ENCODE measurements at places on chromosomes 1 and 21.

DNA sequence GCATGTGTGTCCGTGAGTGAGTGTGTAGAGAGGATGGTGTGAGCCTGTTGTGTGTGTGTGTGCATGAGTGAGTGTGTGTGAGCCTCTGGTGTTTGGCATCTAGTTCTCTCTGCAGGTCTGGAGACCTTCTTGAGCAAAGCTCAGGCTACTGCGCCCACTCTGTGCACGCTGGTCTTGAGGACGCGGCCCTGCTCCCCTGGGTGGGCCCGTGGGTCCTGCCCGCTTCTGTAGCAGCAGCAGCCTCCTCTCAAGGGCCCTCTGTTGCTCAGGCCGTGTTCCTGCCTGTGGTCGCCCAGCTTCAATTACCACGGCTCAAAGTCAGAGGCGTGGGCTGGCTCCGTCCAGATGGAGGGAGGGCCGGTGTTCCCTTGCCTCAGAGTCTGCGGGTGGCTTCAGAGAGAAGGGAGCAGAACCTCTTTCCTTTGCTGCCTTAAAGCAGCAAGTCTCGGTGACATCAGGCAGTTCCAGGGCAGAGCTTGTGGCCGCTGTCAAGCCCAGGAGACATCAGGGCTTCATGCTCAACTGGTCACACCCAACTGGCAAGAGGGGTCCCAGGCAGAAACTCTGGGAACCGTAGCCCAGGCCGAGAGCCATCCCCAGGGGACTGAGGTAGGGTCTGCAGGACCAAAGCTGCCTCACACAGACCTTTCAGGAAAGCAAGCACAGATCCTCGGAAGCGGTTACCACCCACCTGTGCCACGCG, 270.6 kb upstream of the VAMP3 start:
- DNase-seq: no peak

- DNase-seq: no peak
These were observed 75.7 kb downstream of the ZC3H11B start for GRCh38 chr1:219537223-219537631.

- no peak for DNase-seq
These were observed 187.8 kb downstream of the COQ8A start for GRCh38 chr1:227127891-227128290.

DNA sequence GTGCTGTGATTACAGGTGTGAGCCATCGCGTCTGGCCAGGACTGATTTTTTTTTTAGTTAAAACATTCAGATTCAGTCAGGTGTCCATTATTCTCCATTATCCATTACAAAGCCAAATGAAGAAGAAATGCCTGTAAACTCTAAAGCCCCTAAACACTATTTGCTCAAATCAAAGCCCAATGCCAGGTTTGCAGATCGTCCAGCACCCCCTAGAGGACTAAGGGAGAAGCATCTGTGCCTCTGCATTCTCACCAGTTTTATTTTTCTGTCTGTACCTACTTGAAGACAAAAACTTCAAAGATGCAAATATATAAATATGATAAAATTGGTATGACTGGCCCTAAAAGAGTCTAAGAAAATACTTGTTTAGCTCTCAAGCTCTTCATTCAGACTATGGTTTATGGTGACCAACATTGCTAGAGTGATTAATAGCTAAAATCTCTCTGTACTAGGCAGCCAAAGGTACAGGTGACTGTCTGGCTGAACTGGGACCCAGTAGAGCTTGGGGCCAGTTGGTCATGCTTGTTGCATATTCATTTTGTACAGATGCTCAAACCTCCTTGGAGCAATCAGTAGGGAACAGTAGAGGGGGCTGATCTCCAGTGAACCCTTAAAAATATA, 138.4 kb downstream of the SYT2 start:
- no peak for DNase-seq

DNA sequence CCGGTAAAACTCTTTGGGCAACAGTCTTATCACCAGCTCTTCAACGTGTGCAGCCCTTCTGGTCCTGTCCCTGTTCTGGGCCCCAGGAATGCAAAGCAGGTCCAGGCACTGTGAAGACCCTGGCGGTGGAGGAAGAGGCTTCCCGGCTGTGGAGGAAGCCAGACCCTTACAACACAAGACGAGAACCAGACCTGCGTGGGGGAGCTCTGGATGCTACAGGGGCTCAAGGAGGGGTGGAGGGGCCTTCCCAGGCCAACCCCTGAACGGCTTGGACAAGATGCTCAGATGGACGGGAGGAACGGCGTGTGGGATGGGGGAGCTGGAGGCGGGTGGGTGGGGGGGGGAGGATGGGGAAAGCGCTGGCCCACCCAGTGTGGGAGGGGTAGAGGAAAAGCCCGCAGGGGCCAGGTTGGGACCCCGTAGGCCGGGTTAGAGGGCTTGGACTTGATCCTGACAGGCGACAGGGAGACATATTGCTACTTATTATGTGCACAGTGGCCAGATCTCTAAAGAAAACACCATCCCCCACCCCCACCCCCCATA, 5.1 kb upstream of the OLIG2 start:
- DNase-seq: no peak

DNA sequence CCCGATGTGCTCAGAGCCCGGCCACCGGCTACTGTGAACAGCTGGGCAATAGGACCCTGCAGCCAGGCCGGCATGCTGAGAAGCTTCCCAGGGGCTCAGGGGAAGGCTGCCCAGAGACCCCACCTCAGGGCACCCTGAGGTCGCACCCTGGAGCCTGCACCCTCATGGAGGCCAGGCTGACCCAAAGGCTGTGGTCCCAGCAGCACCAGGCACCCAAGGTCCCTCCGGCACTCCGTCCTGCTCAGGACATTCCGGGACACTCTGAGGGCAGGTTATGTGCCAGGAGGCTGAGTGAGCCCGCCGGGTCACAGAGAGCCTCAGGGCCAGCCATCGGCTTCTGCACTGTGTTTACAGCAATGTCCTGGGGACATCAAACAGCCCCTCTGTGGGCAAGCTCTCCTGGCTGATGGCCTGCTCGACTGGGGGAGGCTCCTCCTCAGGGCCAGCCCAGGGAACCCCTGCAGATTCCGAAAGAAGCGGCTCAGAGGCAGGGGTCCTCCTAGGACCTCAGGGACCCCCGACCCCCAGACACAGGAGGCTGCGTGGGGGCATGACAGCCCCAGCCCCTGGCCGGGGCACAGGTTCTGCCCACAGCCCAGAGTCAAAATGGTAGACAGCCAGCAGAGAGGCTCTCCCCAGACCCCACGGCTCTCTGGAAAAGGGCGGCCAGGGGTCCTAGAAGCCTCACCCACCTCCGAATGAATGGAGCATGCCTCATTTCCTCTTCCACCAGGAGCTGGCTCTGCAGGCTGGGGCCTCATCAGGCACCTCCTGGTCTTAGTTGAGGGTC, 8.2 kb downstream of the SLC19A1 start:
- DNase-seq: no peak
